ENCODE measurements at places on chromosomes 1 and 21.

DNA sequence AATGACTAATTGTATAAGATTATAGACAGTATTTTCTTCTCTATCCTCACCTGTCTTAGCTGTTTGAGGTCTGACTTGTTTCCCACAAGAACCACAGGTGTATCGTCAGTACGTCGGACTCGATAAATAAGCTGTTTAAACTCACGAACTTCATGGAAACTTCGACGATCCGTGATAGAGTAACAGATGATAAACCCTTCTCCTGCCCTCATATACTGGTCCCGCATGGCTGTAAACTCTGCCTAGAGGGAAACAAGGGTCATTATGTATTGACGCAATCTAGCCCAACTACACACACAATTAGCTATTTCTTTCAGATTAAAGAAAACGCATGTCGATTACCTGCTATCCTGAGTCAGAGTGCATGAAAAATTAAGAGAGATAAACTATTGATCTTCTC is 6.9 kb downstream of the RIT1 start:
- no peak for DNase-seq

- DNase-seq, result peak; percentile 19
Observed at GRCh38 chr1:244801246-244801645, 34.2 kb upstream of the COX20 start.

GRCh38 chr21:38771536-38771935 is 34.2 kb upstream of the ETS2 start:
- DNase-seq, result no peak

DNA sequence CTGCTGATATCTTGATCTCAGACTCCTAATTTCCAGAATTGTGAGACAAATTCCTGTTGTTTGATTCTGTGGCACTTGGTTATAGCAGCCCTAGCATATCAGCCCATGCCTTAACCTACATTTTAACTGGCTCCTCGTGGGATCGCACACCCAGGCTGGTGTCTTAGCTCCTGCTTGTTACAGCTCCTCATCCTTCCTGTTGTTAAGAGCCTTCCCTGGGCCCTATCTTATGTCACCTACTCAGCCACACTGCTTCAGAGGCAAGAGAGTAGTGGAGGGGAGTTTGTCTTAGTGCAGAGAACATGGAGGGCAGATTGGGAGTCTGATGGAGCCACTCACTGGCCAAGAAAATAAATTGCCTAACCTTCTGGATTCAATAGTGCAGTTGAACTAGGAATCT is 131.0 kb downstream of the ROR1 start:
- DNase-seq, result no peak

- peak; percentile 51 for DNase-seq
Observed at GRCh38 chr21:15850645-15851044, 120.9 kb downstream of the USP25 start.

DNA sequence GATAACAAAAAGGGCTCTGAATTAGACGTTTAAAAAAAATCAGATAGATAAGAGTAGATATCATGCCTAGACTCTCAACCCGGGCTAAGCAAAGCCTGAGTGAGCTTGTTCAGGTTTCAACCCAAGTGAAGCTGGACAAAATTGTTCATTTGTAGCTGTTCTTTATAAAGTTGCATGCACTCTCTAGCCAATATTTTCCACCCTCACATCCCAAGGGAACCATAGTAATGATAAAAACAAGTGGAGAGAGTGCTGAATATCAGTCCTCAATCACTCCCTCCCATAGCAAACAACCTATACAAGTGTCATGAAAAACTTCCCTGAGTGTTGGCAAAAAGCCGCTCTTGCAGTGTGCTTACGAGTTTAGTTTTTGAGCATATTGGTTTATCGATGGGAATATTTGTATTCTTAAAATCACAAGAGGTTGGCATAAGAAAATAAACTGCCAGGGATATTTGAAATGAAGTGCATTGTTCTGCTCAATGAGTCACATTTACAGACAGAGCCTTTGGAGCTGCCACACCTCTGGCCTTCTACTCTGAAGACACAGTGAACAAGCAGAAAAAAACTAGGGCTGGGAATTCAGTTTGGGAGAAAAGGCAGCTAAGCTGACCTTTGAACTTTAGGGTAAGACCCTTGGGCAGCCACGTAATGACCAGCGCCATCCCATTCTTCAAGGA is 2.2 kb upstream of the CLCA2 start:
- no peak for DNase-seq

GRCh38 chr1:178946855-178947676 is 76.2 kb upstream of the ANGPTL1 start:
- no peak for DNase-seq

DNA sequence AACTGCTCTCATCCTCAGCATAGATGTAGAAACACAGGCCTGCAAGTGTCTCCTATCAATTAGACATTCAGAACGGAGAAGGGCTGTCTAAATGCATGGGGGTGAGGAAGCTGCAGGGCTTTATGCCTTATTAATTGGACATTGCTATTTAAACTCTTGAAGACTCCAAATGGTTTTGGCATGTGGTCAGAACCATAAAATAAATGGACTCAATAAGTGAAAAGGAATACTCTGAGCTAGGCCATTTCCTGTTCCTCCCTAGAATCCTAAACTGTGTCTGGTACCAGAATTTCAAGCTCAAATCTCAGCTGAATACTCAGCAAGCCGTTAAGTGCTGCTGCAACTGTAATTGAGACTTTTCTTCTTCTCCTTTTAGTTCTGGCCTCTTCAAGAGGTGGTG is 80.4 kb upstream of the C1orf87 start:
- no peak for DNase-seq

DNA sequence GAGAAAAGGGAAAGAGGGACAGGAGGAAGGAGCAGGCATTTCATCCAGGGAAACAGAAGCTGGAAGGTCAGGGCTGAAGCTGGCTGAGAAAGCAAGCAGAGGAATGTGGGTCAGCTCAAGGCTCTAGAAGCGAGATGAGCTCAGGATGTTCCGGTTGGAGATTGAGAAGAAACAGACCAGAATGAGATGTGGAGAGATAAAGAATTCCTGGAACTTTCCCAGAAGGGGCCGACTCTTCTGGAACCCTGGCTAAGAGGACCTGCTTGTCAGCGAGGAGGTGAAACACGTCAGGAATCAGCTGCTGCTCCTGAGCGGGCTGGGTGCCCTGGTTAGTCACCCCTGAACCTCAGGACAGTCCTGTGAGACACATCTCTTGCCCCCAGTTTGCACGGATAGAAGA is 75.9 kb downstream of the HUNK start:
- DNase-seq, result no peak

DNA sequence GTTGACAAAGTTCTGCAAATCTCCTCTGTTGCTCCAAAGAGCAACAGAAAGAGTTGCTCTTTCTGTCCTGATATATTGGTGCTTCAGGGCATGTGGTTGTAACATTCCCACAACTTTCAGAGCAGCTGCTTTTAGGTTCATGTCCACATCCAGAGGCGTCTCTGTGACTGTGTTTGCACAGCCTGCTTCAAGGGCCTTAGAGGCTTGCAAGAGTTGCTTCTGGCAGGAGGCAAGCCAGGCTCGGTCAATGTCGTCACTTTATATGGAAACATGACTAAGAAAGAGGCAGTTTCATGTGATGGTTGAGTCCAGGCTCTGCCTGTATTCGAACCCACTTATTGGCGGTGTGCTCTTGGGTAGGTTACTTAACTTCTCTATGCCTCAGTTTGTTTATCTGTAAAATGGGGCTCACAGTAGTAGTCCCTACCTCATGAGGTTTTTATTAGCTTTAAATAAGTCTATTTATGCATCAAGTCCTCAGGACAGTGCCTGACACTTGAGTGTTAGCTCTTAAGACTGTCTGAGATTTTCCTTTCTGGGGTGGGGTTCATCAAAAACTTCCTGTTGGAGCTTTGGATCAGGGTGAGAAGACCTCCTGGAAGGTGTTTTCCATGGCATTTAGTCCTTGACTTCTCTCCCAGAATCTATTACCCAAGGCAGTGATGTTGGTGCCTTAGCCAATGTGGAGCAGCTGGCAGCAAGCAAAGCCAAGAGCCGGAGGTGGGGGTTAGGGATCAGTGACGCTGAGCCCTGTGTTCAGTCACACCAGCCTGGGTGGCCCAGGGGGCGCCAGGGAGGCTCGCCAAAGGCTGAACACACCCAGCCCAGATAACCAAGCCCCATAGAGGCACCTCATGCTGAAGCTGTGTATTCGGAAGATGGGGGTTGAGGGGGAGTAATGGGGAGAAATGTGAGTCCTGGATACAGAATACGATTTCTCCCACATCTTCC is 18.9 kb downstream of the LHX4 start:
- no peak for DNase-seq

DNA sequence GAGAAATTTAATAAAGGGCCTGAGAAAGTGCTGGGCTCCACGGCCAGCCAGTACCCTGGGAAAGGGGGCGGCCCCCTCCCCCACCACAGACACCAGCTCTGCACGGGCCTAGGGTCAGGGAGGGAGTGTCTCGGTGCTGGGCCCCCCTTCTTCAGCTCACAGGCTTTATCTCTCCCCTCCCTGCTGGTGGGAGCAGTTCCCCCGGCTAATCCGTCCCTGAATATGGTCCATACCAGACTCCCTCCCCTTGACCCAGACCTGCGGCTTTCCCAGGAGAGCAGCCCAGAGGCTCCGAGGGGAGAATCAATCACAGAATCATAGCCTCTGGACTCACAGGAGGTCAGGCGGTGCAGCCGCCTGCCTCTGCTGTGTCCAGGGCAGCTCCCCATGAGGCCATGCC is 26.0 kb upstream of the RSPO1 start:
- DNase-seq, result no peak

- DNase-seq, result no peak
Observed at GRCh38 chr1:205192287-205192686, 19.2 kb downstream of the DSTYK start.

- DNase-seq, result peak; percentile 89
Observed at GRCh38 chr1:29124366-29125236, 898 bp upstream of the TMEM200B start.

- no peak for DNase-seq
Observed at GRCh38 chr21:15856813-15857212, 127.0 kb downstream of the USP25 start.

- DNase-seq, result no peak
Observed at GRCh38 chr1:19034721-19035120, 78.2 kb upstream of the IFFO2 start.

GRCh38 chr1:201505503-201505890 is 1.4 kb downstream of the CSRP1 start:
- peak; percentile 71 for DNase-seq

DNA sequence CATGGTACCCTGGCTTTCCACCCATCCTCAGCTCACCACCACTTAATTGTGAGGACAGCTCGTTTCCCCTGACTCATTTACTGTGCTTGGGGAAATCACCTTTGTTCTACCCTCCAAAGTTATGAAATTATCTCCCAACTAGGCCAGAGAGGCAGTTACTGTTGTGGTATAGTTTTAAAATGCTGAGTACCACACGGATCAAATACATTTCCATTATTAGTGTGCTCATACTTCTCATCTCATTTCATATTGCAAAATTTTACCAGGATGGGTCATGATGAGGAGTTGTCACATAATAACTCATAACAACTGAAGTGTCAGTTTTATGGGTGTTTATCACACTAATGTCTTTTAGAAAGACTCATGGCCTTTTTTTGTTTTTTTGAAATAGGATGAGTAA is 9.2 kb upstream of the OR2B11 start:
- no peak for DNase-seq

DNA sequence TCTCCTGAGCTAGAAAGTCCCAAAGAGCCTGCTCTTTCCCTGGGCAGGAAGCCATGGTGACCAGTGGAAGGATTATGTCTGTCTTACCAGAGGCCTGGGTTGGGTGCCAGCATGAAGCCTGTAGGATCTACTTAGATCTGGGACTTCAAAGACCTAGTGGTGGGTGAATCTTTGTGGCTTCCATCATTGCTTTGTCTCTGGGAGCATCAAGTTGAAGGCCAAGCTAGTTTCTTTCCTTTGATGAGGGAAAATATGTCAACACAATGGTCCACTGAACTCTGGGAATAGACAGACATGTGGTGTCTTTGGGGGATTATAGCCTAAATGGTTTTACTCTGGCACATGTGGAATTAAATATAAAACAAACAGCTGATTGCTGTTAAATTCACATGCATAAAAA is 100.5 kb upstream of the HOOK1 start:
- DNase-seq, result no peak

DNA sequence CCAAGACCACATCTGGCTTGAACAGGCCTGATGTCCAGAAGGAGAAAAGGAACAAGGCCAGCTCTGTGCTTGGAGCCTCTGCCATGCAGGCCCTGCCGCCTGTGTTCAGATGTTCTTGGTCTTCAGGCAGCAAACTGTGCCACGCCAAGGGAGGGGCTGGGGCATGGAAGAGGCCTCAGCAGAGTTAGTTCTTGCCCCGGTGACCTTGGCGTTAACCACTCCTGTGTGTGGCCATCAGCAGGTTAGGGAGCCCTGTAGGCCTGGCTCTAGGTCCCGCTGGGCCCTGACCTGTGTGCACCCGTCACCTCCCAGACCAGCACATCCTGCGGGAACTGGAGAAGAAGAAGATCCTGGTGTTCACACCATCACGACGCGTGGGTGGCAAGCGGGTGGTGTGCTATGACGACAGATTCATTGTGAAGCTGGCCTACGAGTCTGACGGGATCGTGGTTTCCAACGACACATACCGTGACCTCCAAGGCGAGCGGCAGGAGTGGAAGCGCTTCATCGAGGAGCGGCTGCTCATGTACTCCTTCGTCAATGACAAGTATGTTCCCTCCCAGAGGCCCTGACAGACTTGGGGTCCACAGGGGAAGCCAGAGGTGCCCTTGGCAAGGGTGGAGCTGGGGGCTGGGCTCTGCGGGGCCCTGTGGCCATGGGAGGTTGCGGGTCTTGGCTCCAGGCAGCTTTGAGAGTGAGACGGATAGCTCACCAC is 7.1 kb downstream of the ZC3H12A start:
- no peak for DNase-seq

DNA sequence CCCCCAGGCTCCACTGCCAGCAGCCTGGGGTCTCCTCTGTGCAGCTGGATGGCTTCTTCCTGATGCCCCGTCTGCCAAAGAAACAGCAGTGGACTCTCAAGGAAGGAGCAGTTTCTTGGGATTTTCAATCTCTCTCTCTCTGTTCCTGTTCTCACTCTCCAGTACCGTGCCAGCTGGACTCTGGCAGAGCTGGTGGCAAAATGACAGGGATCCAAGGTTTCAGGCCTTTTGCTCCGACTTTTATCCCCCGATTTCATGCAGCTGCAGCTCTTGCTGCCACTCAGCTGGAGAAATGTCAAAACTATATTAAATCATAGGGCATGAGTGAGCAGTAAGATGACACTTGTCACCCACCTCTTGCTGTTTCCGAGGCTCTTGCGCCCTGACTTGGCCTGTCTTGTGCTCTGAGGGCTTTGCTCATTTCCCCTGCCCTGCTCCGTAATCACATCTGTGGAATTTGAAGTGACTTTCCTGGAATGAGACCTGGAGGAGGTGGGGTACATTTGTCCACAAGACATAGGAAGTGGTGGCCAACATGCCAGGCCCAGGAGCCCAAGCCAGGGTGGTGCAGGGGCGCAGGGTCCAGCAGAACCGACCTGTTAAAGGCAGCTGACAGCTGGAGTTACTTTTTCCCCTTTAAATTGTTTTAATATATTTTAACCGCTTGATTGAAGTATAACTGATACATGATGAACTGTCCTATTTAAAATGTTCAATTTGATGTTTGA is 576.2 kb downstream of the PTPRU start:
- no peak for DNase-seq

- DNase-seq, result no peak
Observed at GRCh38 chr21:26137379-26138060, 33.0 kb downstream of the APP start.

GRCh38 chr1:32741059-32741412 is 38.5 kb upstream of the SYNC start:
- no peak for DNase-seq
